ENCODE measurements at places on chromosomes 3 and 15.

DNA sequence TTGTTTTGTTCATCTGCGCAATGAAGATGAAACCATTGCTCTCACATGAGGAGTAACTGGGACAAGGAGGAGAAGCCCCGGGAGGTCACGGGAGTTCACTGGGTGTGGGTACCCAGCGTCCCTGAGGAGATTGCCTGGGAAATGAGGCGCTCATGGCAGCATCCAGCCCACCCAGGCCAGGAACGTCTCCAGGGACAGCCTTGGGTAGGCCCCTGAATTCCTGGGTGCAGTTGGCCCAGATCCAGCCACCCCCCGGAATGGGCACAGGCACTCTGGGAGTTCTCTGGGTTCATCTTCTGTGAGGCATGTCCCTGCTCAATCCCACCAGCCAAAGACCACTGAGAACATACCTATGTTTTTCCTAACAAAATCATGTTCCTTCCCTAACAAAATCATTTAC lies 18.5 kb downstream of the BFSP2 start:
- no peak for DNase-seq

GRCh38 chr3:25663869-25664811 lies 567 bp downstream of the TOP2B start:
- DNase-seq = no peak

DNA sequence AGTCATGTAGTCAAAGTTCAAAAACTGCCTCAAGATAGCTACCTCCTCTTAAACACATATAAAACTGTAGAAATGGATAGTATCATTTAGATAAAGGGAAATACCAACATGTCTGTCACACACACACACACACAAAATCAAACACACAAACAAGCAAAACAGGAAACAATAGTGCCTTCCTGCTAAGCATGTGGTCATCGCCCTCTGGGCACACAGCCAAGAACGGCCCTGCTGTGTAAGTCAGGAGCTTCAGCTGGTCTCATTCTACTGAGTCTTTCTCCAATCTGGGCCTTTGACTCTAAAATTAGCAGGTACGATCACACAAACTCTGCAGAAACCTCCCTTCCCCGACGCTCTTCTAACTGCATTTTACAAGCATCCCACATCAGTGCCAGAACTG lies 272.2 kb upstream of the CHRNA7 start:
- DNase-seq = peak; percentile 64

- no peak for DNase-seq
These were observed 473.9 kb upstream of the PPP2R3A start for GRCh38 chr3:135491491-135492205.

DNA sequence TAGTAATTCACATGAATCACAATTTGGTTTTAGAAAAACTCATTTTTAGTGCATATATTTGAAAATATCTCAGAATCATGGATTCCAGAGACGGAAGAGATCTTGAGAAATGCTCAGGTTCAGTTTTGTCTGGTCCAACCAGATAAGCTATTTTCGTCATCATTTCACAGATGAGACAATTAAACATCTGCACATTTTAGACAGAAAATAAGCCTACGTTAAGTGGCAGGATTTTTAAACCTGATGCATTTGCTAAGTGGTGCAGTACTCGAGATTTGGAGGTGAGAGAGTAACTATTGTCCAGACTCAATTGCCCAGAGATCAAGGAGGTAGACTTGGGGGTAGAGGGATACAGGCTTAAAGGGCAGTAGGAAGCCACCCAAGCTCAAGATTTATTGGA lies 90.5 kb downstream of the CCNL1 start:
- no peak for DNase-seq

GRCh38 chr15:91603384-91604080 lies 250.0 kb upstream of the SLCO3A1 start:
- no peak for DNase-seq

DNA sequence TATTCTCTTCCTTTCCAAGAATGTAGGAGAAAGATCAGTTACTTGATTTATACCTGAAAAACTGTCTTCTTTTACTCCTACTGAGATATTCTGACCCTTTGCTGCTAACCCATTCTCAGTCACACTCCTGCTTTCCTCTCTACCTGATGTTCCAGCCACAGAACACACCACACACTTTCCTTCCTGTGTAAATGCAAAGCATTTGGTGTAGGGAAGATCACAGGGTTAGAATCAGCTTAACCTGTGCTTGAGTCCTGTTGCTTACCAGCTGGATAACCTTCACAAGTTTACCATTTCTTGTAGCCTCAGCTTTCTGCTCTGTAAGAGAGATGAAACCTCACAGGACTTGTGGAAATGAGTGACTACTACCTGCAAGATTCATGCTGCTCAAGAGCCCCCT lies 489.8 kb upstream of the GOLIM4 start:
- DNase-seq = no peak

- no peak for DNase-seq
These were observed 53.1 kb downstream of the SLC4A7 start for GRCh38 chr3:27431116-27431515.

GRCh38 chr15:57550640-57551039 lies 41.1 kb upstream of the MYZAP start:
- DNase-seq = no peak
